Activated CD8-positive, alpha-beta memory T cell treated with anti-CD3 and anti-CD28 coated beads, Interleukin-2, amount 50 U/mL, for 4 hours (primary cell): ENCODE measurements at places on chromosomes 1 and 21.

DNA sequence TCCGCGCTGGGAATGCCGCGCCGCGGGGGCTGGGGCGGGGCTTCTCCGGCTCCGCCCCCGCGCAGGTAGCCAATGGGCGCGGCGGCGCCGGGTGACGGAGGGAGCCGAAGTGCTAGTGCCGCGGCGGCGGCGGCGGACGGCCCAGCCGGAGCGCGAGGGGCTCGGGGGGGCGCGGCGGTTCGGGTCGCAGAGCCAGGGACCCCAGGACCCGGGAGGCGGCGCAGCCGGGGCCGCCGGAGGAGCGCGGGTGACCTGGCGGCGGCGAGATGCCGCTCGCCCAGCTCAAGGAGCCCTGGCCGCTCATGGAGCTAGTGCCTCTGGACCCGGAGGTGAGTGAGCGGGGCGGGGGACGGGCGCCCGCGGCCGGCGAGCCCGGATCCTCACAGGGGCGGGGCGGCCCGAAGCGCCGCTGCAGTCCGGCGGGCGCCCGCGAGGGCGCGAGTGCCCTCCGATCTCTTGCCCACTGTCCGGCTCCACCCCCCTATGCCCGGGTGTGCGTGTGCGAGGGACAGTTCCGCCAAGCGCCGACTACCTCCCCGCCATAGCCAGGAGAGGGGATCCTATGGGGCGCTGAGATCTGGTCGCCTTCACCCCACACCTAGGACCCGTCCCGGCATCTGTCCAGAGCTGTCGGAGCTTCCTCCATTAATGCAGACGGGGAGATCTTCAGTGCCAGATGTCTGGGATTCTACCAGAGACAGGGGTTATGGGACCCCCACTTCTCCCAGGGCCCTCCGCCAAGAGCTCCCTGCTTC, at the start of gene RPS6KA1:
RPS6KA1 (plus strand) TSS at position 107 of the 755 bp plus-strand sequence; CDS start at position 267, 160 bp downstream.
- DNase-seq: peak; percentile 68

GRCh38 chr1:227728892-227729143, 6.3 kb downstream of the JMJD4 start:
- DNase-seq: no peak

DNA sequence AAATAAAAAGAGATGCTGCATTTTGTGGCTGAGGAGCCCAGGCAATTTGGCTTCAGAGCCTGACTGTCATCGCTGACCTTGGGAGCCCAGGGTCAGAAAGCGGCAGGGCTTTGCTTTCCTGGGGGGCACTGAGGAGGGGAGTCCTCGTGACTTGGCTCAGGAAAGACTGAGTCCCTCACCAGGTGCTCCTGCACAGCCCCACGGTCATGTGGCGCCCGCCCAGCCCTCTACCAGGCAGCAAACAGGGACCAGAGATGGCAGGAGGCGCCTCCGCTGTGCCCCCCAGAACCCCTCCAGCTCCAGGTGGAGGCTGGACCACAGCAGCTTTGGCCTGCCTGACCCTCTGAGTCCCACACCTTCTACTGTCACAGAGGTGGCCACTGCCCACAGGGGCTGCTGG, 13.2 kb downstream of the EFHD2 start:
- DNase-seq: no peak

DNA sequence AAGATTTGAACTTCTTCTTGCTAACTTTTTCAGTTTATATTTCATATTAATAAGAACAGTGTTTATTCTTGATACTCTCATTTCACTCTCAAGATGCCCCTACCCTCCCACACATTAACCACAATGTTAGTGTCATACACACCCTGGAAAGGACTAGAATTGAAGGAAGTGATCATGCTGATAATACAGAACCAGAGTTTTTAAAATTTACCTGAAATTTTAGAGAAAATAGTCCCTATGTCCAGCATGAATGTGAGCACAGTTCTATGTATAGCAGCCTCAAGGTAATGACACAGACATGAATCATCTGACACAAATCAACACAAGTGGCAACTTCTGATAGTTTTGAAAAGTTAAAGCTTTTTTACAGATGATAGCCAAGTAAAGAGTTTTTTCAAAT, 26.0 kb downstream of the RGS1 start:
- no peak for DNase-seq

DNA sequence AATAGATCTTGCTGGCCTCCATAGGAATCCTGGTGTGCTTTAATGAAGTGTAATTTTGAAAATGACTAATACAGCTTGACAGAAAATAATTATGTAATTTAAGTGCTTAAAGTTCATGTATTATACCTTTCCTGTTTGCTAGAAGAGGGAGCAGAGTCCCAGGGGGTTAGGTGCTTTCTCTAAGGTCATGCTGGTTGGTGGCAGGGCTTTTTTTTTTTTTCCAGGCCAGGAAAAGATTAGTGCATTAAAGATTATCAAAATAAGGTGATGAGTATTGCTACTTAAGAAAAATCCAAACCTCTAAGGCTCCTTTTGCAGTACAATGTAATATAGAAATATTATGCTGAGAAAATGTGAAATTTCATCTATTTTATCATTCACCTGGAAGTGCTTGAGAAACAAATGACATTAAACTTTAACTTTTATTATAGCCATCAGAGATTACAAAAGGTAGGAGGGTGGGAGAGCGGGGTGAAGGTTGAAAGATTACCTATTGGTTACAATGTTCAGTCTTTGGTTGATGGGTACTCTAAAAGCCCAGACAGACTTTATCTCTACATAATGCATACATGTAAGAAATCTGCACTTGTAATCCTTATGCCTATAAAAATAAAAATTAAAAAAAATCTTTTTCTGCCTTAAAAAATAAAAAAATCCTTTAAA, 110.8 kb downstream of the RABGAP1L start:
- DNase-seq: no peak

DNA sequence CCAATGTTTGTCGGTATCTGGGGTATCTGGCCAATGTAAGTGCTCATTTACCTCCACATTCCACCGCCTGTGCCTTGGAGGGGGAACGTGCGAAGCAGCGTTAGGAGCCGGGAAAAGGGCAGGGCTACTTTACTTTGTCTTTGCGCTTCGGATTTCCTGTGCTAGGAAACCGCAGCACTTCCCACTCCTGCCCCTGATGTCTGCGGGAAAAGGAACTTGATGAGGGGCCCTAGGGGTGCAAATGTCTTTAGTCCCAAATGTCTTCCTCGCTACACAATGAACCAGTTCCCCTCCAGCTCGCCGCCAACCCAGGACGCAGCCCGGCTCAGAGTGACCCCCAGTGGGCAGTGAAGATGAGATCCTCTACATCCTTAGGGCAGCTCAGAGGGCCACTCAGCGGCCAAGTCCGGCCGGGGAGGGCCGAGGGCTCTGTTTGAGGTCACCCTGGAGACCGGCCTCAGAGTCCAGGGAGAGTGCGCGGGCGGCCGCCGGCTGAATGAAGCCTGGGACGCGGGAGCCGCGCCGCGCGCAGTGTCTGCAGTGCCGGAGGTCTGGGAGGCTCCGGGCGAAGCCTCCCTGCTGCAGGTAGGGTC, at the start of gene DYNLT5:
DYNLT5 (plus strand) TSS at position 460 of the 593 bp plus-strand sequence. CDS start 2,200 bp downstream, outside the sequence.
- DNase-seq: no peak

DNA sequence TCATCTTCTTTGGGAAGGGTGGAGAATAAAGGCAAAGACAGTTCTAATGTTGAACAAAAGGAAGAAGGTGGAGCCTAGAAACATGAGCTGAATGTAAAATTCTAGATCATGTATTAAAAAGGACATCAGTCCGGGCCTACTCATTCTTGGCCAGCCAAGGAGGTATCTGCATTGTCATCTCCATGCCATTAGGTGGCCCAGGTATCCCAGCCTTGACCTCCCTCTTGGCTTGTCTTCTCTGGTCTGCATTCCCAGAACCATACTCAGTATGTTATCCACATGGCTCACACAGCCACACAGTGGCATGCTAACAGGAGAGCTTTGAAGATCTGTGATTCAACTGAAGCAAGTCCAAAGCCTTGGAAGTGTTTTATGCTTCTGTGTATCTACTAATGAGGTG, 369.8 kb upstream of the KAZN start:
- DNase-seq: no peak
